ENCODE measurements at places on chromosomes 3 and 15.

DNA sequence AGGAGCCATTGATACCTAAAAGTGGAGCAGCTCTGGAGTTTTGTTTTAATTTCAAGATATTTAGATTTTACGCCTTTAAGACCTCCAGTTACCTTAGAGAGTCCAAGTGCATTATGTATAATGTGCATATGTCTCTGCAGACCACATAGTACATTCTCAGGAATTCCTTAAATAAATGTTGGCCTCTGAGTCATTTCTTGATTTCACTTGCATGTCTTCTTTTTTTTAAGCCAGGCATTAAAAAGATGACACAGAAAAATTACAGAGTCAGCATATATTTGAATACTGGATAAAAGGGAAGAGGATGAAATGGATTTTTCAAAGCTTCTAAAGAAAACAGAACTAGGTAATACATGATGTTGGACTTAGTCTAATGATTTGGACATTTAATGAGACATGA lies 125.2 kb downstream of the TMCO5A start:
- DNase-seq = no peak

- no peak for DNase-seq
Observed at GRCh38 chr15:38877471-38877870, 312.9 kb upstream of the RASGRP1 start.

GRCh38 chr15:51696566-51696965 lies 15.3 kb downstream of the SCG3 start:
- peak; percentile 72 for DNase-seq

GRCh38 chr15:65595960-65596359 lies 15.0 kb downstream of the INTS14 start:
- DNase-seq = no peak

DNA sequence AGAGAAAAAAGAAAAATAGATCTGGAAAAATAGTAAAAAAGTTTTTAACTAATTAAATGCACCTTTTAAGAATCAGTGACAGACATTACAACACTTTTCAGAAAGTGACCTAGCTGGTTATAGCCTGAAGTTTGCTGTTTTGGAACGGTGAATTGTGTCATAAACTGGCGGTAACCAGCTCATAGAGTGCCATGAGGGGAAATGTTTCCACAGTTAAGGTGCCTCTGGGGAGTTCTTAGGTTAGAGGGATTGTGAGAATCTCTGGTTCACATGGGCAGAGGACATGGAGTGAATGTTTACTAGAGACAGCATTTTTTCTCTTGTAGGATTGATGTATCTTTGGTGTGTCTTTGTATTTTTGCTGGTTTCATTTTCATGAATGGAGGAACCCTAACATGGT lies 2.8 kb downstream of the TBC1D23 start:
- no peak for DNase-seq

- DNase-seq = no peak
Observed at GRCh38 chr3:197828-198491, 1.4 kb downstream of the CHL1 start.

- DNase-seq = no peak
Observed at GRCh38 chr3:168570404-168571155, 474.9 kb upstream of the GOLIM4 start.

GRCh38 chr15:60683156-60683555 lies 204.2 kb upstream of the ICE2 start:
- no peak for DNase-seq

DNA sequence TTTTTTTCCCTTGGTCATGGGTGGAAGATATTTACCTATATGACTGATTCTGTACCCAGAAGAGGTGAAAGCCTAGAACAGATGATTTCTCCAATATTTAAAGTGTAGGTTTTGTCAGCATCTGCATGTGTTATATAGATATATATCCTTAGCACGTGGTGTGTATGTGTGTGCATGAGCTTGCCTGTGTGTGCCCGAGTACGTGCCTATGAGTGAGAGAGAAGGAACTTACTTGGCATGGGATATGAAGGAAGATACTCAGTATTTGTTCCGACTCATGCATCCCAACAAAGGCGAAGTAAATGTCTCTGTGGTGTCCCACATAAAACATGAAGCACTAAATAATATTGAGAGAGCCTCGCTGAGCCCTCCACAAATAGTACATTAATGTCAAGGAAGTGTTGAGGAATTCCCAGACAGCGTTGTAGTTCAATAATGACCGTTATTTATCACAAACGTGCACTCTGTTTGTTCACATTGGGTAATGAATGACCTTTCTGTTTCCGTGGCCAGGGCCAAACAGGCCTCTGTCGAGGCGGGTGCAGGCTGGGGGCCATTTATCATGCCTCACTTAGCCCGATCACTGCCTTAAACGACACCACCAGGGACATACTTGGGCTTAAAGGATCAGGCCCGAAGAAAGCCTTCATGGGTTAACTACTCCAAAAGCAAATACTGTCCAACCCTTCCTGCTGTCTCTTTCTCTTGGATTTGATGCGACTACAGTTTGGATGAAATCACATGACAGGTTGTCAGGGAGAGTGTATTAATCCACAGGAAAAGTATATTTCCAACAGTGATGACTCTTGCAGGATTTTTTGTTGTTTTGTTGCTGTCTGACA lies 267.7 kb downstream of the PTPRG start:
- no peak for DNase-seq

- DNase-seq = no peak
Observed at GRCh38 chr3:33062866-33063265, 34.1 kb downstream of the GLB1 start.

DNA sequence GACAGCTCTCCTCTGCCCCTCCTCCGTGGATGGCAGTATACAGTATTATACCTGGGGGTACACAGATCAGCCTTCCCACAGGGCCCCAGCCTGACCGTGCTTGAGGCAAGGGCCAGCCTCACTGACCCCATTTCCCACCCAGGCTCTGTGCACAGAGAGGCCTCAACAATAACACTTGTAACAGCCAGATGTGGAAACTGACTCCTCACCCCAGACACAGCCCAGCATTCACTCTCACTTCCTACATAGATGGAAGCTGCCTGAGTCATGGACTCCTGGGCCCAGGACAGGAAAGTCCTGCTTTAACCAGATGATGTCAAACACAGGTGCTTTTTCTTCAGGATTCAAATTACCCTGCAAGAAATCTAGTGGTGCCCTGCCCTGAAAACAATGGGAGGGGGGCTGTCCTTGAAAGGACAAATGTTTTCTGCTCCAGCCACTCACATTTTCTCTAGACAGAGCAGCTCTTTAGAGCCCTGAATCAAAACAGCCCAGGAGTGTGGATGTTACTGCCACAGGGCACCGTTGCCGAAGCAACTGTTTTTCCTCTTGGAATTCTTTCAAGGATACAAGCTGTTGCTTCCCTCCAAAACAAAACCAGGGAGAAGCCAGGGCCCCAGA lies 16.4 kb downstream of the CCDC12 start:
- DNase-seq = no peak

DNA sequence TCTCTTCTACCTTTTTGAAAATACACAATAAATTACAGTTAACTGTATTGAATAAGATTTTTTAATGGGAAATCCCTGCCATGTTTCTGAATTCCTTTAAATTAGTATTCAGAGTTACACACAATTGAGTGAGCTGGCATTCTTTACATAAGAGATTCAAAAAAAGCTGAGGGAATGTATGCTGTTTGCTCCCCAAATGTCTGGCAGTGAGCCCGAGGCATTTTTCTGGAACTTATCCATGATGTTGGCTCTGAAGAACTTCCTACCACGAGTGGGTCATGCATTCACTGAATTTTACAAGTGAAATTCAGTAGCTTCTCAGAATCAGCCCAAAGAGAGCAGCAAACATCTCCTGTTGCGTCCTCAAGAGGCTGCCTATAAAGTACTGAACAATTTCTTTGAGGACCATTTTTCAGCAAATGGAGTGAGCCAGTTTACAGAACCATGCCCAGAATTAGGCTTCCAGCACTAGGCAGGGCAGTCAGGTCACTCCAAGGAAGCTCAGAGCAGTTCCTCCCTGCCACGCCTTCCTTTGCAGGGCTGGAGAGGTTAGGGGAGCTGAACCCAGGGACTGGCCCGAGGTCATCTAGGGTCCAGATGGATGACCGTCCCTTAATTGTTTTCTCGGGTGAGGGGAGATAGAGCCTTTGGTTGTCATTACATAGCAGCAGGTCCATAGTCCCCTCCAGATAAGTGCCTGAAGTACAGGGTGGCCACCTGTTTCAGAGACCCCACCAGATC lies 21.2 kb downstream of the GABRA5 start:
- no peak for DNase-seq

DNA sequence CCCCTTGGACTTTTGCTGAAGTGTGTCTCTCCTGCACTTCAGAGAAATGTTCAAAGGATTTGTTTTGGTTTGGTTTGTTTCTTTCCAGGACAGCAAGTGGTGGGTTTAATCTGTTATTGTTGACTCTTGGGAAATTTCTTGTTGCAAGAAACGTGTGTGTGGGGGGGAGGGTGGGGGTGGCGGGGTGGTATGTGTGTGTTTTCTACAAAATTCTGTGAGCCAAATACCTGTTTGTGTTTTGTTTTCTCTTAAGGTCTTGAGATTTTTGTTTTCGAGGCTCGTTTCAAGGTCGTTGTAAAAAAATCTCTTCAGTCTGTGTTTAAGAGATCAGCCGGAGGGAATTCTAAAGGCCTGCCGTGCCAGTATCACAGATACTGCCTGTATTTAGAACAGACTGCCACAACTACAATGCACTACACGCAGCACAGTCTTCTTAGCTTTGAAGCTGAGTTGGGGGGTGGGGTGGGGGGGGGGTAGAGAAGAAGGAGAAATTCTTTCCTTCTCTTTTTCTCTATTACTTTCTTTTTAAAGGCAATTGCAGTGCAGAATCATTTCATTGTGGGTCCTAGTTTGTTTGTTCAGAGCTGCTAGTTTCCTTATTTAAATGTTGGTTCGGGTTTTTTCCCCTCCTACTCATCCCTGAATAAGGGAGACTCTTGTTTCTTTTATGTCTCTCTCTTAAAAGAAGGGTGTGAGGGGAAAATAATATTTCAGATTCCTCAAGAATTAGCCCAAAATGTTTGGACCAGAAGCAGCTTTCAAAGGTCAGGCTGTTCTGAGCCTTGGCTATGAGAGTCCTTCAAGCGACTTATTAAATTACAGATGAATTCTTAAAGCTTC lies 1.4 kb upstream of the BCL6 start:
- DNase-seq = no peak

- DNase-seq = no peak
Observed at GRCh38 chr3:181851063-181851462, 139.3 kb downstream of the SOX2 start.

DNA sequence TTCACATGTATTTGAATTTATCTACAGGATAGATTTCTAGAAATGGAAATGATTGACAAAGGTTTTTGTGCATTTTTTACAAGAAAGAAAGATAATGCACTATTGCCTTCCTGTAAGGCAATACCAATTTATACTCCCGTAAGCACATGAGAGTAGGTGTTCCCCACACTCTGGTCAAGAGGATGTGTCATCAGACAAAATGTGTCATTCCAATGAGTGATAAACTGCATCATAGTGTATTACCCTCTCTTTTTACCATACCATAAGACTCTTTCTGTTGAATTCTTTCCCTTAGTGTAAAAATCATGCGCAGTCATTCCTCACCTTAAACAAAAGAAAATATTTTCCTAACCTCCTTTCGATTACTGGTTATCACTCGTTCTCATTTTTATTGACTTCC lies 251.0 kb downstream of the ROBO1 start:
- DNase-seq = no peak

DNA sequence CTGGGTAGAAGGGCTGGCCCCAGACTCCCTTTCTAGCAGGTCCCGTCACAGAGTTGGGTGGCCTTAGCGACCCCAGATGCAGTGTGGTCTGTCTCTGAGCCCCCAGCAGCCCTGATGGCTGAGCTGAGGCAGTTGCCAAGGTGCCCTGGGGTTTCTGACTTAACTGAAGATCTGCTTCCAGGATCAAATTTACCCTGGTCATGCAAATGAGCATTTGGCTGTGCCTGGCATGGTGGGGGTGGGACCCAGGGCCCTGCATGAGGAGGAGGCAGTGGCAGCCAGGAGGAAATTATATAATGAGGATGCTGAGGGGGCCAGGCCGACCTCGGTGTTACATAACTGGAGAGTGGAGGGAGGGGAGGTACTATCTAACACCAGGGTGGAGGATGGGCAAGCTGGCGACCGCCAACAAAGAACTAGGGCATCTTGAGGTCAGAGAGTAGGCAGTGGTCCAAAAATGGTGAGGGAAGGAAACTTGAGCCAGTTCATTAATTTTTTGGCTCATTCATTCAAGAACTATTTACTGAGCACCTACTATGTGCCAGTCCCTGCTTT lies 16.4 kb downstream of the PLEKHO2 start:
- DNase-seq = peak; percentile 39

GRCh38 chr3:194257151-194257621 lies 93.9 kb downstream of the CPN2 start:
- peak; percentile 14 for DNase-seq

GRCh38 chr15:43702701-43703424 lies 9.2 kb downstream of the CKMT1A start:
- DNase-seq = no peak

- no peak for DNase-seq
Observed at GRCh38 chr3:146191051-146191450, 30.1 kb upstream of the PLOD2 start.

DNA sequence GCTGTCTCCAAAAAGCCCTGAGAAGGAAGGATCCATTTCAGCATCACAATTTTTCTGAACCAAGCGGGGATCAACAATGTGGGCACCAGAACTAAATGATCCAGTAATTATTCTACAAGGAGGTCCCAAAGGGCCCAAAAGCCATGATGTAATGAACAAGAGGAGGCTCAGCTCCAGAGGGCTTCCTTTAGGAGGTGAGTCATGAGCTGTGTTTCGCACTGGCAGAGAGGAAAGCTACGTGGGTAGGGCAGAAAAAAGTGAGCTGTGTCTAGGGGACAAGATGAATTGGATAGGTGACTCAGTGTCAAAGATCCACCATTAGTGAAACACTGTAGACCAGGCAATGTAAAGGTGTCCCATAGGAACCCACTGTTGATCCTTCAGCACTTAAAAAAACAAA lies 113.4 kb downstream of the RORA start:
- DNase-seq = no peak
